ENCODE measurements at places on chromosomes 11 and 22.

GRCh38 chr11:2517016-2517385, 72.2 kb downstream of the KCNQ1 start:
- ATAC-seq, result no peak

GRCh38 chr11:7462706-7463105, 22.6 kb upstream of the OLFML1 start:
- no peak for ATAC-seq

DNA sequence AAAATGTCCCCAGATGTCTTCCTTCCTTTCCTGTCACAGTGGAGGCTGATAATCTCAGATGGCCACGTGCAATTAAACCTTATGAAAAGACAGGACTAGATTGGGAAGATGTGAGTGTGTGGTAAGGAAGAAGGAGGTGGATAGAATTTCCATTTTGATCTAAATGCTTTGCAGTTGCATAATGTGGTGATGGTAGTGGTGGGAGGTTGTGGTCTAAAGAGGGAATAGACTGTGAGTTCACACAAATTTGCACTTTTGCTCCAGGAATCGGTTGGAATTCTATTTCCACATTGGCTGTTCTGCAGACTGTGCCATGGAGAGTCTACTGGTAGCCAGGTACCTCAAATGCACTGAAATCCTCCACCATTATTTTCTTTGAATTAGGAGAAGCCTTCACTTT, 93.3 kb downstream of the ZBTB16 start:
- no peak for ATAC-seq

GRCh38 chr11:57432714-57433163, 5.8 kb upstream of the SLC43A3 start:
- ATAC-seq, result no peak

DNA sequence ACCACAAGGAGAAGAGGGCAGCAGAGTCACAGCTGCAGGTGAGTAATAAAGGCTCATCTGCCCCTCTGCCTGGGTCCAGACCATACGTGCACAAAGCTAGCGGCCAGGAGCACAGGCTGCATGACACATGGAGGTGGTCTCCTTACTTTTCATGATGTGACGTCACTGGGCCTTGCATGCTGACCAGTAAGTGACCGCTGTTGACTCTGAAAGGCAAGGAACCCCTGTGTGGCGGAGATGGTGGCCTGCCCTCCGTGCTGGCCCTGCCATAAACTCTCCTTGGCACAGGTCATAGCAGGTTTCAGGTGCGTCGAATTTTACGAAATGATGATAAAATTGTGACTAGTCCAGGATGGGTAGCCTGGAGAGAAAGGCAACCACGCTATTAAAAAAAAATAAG, 7.6 kb upstream of the PARVG start:
- ATAC-seq, result no peak

GRCh38 chr11:26522912-26523610, 49.0 kb downstream of the MUC15 start:
- no peak for ATAC-seq

DNA sequence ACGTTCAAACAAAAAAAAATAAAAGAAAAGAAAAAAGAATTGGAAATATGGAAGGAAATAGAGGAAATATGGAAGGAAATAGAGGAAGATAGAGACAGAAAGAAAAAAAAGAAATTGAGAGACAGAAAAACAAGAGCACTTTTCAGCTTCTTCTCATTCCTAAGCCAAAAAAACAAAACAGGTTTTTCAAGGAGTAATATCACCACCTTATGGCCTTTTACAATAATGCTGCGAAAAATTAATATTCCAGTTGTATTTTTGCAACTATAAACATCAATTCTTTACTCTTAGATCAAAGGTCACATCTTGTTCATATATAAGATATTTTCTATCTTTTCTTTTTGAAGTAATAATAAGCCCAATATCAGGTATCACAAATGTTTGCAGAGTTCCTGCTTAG, 328.3 kb downstream of the FAT3 start:
- ATAC-seq, result no peak

GRCh38 chr22:34105461-34106062, 185.3 kb upstream of the LARGE1 start:
- ATAC-seq, result no peak

Measured in gastroesophageal sphincter (tissue), 4 donors.